ENCODE measurements at places on chromosomes 6 and 20. TPM values are rescaled to one million over a fixed set of nuclear protein-coding genes. Genes with fewer than 3 reads are reported as not detected.

DNA sequence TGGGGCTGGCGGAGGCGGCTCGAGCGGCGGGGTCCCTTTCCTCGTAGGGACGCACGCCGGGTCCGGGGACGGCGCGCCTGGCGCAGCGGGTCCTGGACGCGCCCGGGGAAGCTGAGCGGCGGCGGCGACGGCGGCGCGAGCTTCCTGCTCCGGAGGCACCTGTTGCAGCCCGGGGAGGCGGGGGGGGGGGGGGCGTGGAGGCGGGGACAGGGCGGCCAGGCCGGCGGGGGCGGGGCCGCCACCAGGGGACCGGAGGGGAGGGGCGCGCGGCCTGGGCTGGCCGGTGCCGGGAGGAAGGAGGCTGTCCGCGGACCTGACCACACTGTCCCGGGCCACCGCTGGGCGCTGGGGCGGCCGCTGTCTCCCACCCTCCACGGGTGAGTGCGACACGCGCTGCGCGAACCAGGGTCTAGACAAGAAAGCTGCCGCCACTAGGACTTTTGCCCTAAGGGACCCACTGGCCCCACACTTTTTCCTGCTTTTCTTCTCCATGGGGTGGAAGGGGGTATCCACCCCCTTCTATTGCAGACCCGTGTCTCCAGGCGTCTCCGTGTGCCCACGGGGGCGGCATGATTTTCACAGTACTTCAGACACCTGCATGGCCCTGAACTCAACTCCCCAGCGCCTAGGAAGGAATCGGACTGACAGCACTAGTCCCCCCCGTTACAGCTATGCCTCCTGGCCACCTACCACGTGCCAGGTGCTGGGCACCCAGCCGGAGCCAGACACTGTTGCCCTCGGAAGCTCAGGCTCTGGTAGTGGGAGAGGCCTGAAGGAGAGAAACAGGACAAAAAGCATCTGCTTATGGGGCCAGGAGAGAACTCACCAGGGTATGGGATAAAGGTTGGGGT is at the start of gene NFATC2:
Gene NFATC2 (minus strand): TSS at position 149 of the 851 bp plus-strand sequence. CDS start 220 bp downstream, outside the sequence.
- DNase-seq: peak; percentile 65

DNA sequence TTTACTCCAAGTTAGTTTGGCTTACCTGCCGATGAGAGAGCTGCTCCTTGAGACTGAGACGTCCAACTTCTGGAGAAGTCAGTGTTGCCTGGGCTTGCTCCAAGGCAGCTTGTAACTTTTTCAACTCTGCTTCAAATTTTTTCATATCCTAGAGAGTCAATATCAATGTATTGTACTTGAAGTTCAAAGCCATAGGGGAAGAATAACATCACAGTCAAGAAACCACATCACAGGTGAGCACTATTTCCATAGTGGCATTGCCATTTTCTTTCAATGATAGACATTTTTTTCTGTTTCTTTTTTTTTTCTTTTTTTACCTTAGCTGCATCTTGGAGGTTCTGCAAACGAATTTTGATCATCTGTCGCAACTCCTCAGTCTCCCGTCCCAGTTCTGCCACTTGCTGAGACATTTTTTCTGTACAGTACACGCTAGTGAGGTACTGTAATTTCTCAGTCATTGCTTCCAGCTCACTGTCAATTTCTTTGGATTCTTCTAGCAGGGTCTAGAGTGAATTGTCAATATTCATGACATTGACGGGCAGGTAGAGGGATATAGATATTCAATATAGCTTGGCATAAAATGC is 326.7 kb downstream of the SYNE1 start:
- DNase-seq: no peak

DNA sequence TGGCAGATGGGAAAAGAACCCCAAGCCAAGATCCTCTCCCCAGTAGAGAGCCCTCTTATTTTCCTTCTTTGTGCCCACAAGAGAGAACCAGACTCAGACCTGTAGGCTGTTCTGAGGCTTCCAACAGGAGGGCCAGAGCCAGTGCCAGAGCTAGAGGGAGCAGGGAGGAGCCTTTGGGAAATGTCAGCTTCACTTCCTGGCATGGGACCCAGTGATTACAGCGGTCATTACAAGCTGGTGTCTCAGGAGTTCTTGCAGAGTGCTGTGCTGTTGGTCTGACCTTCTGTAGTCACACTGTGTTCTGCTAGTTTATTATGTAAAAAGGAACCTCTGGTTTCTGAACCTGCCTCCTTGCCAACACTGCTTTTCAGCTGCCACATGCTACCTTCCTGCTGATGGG is 38.9 kb downstream of the STK35 start:
- DNase-seq: peak; percentile 35

- DNase-seq: peak; percentile 52
These were observed 26.3 kb downstream of the C6orf89 start for GRCh38 chr6:36912030-36912454.

DNA sequence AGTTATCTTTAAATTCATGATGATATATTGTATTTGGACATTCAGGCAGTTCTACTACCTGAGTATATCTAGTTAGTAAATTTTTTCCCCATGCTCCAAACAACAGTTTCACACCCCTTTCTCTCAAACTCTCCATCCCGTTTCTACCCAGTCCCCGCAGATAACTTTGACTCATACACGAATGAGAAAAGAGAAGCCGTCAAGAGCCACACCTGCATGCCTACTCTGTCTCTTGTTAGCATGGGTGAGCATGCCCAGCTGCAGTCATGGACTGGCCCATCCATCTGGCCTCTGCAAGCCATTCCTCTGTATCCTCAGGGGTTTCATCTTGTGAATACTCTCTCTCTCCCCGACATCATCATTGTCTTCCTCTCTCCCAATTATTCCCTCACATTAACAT is 41.5 kb downstream of the MYB start:
- DNase-seq: no peak

- no peak for DNase-seq
These were observed 25.7 kb upstream of the POU3F2 start for GRCh38 chr6:98808541-98809210.

The ZNF451 gene
- 37.9 TPM for total RNA-seq

The RAD21L1 gene
- total RNA-seq: not detected

- DNase-seq: peak; percentile 27
These were observed 151.7 kb downstream of the THBS2 start for GRCh38 chr6:169101981-169102380.

GRCh38 chr20:16393297-16393696 is 180.0 kb downstream of the KIF16B start:
- DNase-seq: no peak

DNA sequence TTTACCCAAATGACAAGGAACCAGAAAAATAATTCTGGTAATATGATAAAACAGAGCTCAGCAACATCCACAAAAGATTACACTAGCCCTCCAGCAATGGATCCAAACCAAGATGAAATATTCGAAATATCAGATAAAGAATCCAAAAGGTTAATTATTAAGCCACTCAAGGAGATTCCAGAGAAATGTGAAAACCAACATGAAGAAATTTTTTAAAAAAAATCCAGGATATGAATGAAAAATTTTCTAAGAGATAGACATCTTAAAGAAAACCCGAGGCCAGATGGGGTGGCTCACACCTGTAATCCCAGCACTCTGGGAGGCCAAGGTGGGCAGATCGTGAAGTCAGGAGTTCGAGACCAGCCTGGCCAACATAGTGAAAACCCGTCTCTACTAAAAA is 124.4 kb downstream of the CDK19 start:
- no peak for DNase-seq

GRCh38 chr6:62283796-62284411 is 2.1 kb downstream of the KHDRBS2 start:
- DNase-seq: peak; percentile 66

The IPCEF1 gene
- 1.4 TPM for total RNA-seq

DNA sequence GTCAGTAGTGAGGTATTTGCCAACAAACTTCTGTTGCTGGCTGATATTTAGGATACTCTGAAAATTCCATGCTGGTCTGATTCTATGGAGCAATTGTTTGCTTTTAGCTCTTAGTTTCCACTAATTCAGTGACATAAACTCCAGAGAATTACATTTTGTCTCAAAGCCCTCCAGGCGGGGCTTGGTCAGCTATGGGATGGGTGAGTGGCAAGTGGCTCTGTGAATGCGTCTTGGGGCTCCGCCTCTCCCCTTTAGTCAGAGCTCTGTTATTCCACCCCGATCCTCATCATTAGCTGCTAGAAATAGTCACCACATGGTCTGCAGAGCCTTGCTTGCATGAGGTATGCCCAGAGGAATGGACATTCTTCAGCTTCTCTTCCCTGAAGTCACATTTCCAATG is 540.6 kb downstream of the QKI start:
- DNase-seq: peak; percentile 88

GRCh38 chr20:48745330-48745729 is 82.5 kb downstream of the PREX1 start:
- DNase-seq: no peak

- no peak for DNase-seq
These were observed 23.0 kb upstream of the STK38 start for GRCh38 chr6:36570264-36570663.

- no peak for DNase-seq
These were observed 33.5 kb downstream of the TPBG start for GRCh38 chr6:82396964-82397751.

The TAF4 gene
- total RNA-seq: 5.1 TPM

DNA sequence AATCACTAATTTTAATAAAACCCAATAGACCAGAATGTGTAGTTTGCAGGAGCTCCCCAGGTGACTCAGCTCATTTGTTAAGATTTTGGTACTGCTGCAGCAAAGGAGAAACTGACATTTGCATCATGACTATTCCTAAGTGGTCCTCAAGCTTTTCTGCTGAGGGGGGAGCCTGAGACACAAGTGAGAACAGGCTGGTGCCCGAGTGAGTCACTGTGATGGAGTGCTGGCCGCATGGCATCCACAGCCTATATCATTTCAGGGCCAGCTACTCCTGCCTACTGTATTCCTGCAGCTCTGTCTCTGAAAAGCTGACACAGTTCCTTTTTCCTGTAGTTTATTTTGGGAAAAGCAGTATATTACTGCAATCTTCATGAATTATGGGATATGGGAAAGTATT is 113.7 kb upstream of the ENPP5 start:
- DNase-seq: no peak

DNA sequence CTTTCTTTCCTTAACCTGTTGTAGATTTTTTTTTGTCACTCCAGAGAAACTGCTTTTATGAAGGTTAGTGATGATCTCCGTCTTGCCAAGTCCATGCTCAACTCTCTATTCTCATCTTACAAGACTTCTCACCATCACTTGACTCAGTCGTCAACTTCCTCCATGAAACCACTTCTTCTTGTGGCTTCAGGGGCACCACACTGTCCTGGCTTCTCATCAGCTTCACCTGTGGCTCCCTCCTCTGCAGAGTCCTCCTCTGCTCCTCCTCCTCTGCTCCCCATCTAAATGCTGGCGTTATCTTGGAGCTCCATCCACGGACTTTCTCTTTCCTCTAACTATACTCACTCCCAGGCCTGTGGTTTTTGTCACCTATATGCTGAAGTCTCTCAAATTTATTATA is 187.5 kb downstream of the BACH2 start:
- DNase-seq: no peak

DNA sequence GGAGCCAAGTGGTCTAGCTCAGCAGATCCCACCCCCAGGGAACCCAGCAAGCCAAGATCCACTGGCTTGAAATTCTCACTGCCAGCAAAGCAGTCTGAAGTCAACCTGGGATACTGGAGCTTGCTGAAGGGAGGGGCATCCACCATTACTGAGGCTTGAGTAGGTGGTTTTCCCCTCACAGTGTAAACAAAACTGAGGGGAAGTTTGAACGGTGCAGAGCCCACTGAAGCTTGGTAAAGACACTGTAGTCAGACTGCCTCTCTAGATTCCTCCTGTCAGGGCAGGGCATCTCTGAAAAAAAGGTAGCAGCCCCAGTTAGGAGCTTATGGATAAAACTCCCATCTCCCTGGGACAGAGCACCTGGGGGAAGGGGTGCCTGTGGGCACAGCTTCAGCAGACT is 819.5 kb upstream of the EPHA7 start:
- DNase-seq: no peak

GRCh38 chr6:8633762-8634161 is 198.4 kb upstream of the SLC35B3 start:
- no peak for DNase-seq

GRCh38 chr20:51799401-51799860 is 2.9 kb downstream of the SALL4 start:
- no peak for DNase-seq

GRCh38 chr6:65221153-65221552 is 485.9 kb downstream of the EYS start:
- no peak for DNase-seq

GRCh38 chr6:152100183-152100618 is 292.7 kb downstream of the ESR1 start:
- DNase-seq: peak; percentile 84

DNA sequence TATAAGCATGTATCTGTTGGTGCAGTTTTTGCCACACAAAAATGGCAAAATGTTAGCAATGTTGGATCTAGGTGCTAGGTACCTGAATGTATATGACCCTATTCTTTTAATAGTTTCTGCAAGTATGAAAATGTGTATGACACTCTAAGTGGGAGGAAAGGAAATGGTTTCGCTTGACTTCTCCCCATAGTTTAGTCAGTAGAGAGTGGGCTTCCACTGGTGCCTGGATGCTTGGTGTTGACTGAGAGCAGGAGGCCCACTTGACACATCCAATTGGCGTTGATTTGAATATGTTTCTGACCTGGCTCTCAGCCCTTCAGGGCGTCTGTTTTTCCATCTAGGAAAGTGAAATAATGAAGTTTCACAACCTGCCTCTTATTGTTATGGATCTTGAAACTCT is 41.8 kb upstream of the GABRR1 start:
- DNase-seq: no peak

DNA sequence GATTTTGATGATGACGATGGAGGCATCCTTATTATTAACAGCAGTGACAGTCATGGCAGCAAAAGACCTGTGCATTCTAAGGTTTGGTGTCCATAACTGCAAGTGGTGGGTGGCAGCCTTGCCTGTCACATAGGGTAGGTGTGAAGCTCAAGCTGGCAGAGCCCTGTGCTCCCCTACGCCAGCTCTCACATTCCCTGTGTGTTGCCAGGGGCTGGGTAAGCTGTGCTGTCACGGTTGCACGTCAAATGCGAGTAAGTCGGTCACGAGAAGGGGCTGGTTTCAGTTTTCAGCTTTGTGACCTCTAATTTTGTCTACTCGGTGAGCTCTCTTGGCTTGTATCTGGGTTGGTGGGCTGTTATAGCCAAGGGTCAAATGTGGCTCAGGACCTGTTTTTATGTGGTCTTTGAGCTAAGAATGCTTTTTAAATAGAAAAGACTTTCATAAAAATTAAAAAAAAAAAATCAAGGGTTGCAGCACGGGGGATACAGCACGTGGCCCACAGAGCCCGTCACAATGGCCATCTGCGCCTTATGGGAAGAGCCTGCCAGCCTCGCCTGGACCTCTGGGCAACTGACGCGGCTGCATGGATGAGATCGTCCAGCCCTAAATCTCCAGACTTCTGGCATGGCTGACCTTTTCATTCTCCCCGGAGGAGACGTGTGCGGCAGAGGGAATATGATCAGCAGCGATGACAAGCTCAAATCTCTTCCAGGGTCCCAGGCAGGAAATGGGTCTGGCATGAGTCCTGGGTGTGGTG is 148.5 kb downstream of the PHACTR3 start:
- peak; percentile 34 for DNase-seq

The PREX1 gene
- 17.3 TPM for total RNA-seq

Data from muscle of leg (tissue), 16 donors.